HFFc6 (cell line): ENCODE measurements at places on chromosomes 11 and 22. TPM values are rescaled to one million over a fixed set of nuclear protein-coding genes. Genes with fewer than 3 reads are reported as not detected.

DNA sequence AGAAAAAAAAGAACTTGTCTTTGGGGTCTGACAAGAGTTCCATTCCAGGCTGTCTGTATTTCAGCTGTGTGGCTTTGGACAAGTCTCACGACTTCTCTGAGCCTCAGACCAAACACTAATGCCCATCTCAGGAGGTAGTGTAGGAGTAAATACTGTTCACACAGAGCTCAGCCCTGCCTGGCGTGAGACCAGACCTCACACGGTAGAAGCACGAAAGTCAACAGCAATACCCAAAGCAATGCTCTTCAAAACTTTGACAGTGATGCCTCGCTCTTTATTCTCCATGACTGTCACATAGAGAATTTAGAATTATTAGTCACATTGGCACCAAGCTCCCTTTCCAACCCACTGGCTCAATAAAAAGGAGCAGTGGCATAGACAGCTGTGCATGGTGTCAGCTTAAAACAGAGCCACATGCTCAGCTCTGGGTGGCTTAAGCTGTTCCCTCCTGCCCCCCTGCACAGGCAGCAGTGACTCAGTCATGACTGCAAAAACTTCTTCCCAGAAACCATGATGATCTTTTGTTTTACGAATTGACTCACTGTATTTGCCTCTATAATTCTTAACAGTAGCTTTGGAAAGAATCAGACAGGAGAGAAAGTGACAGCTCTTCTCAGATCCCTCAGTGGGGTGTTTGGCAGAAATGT is 74.0 kb upstream of the PHF21B start:
- peak; percentile 48 for DNase-seq

Gene CAT
- total RNA-seq = 38.0 and 44.0 TPM in 2 replicates

- peak; percentile 83 for DNase-seq
Measured at GRCh38 chr11:119509969-119510401, 87.0 kb upstream of the THY1 start.

Gene TRIM6
- total RNA-seq = 4.7 and 6.3 TPM in 2 replicates

GRCh38 chr11:105372206-105372605 is 232.6 kb upstream of the CARD18 start:
- DNase-seq = no peak

Gene LRRC10B
- total RNA-seq = not detected in 3 replicates
